ENCODE measurements at places on chromosomes 6 and 20. TPM values are rescaled to one million over a fixed set of nuclear protein-coding genes. Genes with fewer than 3 reads are reported as not detected.

Gene WFDC2
- total RNA-seq: 16.5 TPM

Gene SLC22A16
- total RNA-seq: not detected

Gene PARD6B
- 24.5 TPM for total RNA-seq

DNA sequence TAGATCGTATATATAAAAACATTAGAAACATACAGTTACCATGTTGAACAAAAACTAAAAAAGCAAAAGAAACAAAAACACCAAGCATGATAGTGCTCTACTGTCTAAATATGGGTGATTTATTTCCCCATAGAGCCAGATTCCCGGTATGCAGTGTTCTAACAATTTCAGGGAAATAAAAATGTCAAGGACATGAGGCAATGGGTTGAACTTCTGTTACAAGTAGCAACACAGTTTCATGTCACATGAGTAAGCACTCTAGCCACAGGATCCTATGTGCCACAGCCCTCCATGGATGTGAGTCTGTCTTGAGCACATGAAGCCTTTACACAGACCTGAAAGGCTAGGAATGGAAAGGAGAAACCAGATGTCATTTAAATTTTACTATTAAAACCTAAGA is 96.0 kb downstream of the MAP3K5 start:
- DNase-seq: no peak

DNA sequence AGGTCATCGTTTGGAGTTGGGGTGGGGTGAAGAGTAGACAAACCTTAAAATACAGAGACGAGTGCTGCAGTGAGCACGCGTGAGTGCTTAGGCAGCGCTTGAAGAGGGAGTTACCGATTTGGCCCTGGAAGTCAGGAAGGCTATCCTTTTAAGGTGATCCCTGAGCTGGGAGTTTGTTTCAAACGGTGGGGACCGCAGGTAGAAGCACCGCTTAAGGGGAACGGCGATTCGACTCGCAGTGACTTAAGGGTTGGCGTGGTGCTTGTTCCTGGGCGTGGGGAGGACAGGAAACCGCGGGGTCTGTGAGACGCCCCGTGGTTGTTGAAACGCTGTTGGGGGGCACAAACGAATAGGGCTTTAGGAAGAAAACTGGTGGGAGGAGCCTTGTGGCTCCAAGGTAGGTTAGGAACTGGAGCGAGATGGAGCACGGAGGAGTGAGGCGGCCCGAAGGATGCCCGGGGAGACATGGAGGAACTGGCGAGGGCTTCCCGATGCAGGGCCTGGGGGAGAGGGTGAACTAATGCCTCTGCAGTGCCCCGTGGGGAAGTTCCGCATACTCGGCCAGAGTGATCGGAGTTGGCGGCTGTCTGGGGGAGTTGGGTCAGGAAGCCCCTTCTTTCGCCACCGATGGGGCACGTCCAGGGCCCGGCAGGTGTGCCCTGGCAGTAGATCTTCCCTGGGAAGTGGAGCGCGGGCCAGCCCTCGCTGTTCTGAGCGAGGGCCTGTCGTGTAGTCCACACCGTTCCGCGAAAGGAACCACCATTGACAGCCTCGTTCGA is 1.3 kb upstream of the CDYL start:
- DNase-seq: peak; percentile 33

GRCh38 chr6:75490706-75491105 is 2.9 kb downstream of the FILIP1 start:
- DNase-seq: no peak

DNA sequence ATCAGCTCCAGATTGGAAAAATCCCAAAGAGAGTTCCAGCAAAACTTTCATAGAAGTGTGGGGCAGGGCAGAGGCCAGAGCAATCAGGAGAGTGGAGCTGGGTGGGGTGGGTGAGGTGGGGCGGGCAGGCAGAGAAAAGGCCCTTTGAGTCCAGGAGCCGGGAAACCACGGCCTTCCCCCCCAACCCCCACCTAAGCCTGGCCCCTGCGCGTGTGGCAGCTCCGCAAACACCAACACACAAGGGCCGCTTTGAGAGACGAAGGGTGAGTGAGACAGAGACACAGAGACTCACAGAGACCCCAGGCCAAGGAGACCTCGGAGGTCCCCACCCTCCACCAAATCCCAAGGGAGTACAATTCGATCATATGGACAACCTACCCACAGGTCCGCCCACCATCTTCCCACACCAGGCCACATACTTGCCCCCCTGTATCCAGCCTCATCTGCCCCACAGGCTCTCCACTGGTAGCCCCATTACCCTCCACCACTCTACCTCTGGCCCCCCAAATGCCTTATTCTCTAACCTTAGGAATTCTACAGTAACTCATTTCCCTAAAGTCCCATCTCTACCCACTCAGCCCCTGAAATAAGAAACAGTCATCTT is 1.7 kb downstream of the COL11A2 start:
- peak; percentile 35 for DNase-seq

DNA sequence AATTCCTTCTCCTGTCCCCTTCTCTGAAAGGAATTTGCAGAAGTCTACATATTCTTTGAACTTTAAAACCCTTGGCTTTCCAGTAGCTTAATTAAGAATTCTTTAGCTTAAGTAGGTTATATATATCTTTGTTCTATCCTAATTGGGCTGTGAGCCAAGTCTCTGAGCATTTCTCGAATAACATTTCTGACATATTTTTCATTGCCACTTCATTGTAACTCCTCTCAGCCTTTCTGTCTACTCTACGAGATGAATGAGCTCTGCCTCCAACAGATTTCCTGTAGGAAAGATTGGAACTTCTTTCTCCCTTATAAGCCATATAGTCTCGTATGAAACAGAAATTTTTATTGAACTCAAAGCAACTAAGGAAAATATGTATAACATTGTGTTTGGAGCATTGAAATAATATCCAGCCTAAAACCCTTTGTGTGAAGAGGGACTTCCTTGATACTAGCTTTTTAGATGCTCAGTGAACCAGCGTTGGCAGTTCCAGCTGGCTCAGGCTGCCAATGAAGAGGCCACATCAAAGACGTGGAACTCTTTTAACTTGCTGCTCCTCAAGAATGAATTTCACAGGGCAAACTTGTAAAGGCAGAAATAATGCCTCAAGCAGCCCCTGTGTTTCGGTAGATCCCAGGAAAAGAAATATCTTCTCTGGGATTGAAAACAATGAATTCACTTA is 87.7 kb upstream of the NOX3 start:
- no peak for DNase-seq

- DNase-seq: no peak
These were observed 32.9 kb upstream of the EYA4 start for GRCh38 chr6:133208183-133208755.

DNA sequence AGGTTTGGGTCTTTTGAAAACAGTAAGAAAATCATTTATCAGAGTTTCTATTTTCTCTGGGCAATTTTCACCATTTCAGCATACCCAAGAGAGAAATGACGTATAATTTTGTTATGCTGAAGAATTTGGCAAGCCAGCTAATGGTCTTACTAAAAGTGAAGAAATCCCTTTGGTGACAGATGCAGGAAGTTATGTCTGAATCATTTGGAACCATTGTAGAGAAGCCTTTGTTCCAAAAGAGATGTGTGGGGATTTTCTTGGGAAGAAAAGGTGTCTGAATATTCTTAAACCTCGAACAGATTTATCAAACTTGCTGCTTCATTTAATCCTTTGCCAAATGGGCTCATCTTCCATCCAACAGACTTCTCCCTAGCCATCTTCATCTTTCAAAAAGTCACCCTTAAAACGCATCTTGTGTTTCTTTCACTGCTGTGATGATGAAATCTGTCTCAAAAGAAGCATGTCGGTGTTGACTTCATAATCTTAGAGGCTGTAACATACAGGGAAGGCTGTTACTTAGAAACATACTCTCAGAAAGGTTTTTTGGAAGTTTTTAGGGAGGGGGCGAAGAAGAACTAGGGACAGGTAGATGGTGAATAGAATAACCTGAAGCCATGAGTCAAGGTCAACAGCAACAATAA is 39.5 kb downstream of the CITED2 start:
- no peak for DNase-seq

GRCh38 chr6:27251112-27251605 is 3.7 kb downstream of the PRSS16 start:
- peak; percentile 97 for DNase-seq

DNA sequence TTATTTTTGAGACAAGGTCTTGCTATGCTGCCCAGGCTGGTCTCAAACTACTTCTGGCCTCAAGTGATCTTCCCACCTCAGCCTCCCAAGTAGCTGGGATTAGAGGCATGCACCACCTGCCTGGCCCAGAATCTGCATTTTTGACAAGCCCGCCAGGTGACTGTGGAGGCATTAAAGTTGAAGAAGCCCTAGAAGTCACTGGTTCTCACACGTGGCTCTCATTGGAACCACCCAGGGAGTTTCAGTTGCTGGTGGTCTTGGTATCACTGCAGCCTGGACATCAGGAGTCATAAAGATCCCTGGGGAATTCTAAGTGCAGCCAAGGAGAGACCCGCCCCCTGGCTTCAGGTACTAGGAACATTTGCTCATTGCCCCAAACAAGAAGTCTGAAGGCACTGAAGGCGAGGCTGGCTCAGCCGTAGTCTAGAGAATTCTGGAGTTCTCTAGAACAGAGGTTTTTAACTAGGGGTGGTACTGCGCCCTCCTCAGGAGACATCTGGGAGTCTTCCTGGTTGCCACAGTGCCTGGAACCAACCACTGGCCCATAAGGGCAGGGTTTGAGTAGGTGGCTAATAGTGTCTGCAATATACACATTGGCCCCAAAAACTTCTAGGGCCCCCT is 182.8 kb downstream of the ZMYND8 start:
- peak; percentile 66 for DNase-seq

Measured in H7 (cell line).